CD8-positive, alpha-beta T cell (primary cell): ENCODE measurements at places on chromosomes 6 and 20. TPM values are rescaled to one million over a fixed set of nuclear protein-coding genes. Genes with fewer than 3 reads are reported as not detected.

OPN5 gene
- total RNA-seq, result not detected

- no peak for DNase-seq
These were observed 27.4 kb downstream of the KCNQ5 start for GRCh38 chr6:72649032-72649984.

DNA sequence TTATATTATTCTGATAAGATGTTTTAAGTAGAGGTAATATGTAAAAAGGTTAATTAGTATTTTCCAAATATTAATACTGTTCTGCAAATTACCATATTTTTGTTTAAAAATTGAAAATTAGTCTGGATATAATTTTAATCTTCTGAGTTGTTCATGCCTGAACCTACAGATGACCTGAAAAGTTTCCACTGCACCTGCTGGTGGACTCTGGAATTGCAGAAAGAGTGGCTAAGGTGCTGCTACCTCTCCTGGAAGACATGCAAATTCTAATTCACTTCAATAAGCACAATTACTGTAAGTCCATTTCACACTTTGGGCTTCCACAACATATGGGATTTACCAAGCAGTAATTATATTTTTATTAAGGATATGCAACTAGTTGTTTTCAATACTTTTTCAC is 77.7 kb upstream of the OLIG3 start:
- DNase-seq, result peak; percentile 65

DNA sequence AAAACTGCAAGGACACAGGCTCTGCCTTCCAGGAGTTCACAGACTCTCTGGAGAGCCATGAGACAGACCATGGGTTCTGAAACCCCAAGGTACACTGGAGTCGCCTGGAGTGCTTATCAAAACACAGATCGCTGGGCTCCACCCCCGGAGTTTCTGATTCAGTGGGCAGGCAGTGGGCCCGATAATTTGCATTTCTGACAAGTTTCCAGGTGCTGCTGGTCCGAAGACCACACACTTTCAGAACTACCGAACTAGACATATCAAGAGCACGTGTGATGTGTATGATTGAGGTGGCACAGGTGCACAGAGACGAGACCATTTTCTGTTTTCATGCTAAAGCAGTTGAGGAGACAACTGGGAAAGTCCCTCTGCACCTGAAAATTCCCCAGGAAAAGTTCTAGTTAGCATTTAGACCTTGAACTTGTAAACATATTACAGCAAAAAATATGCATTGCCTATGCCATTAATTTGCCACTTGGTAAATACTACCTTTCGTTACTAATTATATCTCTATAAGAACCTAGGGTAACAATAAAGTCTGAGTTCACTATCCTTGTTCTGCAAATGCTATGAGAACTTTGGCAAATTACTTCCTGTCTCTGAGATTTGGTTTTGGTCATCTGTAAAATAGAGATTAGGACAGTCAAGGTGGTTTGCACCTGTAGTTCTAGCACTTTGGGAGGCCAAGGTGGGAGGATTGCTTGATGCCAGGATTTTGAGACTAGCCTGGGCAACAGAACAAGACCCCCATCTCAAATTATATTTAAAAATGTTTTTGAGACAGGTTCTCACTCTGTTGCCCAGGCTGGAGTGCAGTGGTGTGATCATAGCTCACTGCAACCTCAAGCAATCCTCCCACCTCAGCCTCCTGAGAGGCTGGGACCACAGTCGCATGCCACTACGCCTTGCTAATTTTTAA is 14.3 kb upstream of the PIM1 start:
- no peak for DNase-seq

- DNase-seq, result no peak
These were observed 53.9 kb downstream of the ECT2L start for GRCh38 chr6:138849791-138850190.

- no peak for DNase-seq
These were observed 256.7 kb downstream of the PKHD1 start for GRCh38 chr6:51830666-51831065.

GRCh38 chr20:61437280-61438206 is 185.5 kb downstream of the CDH4 start:
- DNase-seq, result no peak

DNA sequence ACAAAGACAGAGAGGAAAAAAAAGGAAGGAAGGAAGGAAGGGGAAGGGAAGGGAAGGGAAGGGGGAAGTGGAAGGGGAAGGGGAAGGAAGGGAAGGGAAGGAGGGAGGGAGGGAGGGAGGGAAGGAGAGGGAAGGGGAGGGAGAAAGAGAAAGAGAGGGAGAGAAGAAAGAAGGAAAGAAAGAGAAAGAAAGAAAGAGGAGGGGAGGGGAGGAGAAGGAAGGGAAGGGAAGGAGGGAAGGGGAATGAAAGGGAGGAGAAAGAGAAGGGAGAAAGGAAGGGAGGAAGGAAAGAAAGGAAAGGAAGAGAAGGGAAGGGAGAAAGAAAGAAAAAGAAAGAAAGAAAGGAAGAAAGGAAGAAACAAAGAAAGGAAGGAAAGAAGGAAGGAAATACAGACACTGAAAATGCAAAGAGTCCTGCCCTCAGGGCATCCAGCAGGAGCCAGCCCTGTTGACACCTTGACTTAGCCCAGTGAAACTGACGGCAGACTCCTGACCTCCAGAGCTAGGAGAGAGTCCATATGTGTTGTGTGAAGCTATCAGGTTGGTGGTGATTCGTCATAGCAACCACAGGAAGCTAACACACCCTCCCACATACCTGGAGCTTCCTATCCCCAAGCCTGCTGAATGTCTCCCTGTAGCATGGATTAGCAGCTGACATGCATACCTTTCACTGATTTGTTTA is 58.7 kb upstream of the SULF2 start:
- DNase-seq, result no peak

- DNase-seq, result no peak
These were observed 1241.1 kb upstream of the EYS start for GRCh38 chr6:66948106-66948505.
